ENCODE measurements at places on chromosomes 16 and 17. TPM values are rescaled to one million over a fixed set of nuclear protein-coding genes. Genes with fewer than 3 reads are reported as not detected.

PRSS22 gene
- total RNA-seq: not detected

OR3A3 gene
- total RNA-seq: not detected

CMTM1 gene
- 33.5 TPM for total RNA-seq

MMP25 gene
- 93.9 TPM for total RNA-seq

PRAC1 gene
- not detected for total RNA-seq

TBC1D3G gene
- total RNA-seq: not detected

ARHGDIG gene
- total RNA-seq: not detected

NGFR gene
- 0.17 TPM for total RNA-seq

CACNA1H gene
- 0.25 TPM for total RNA-seq

PRSS33 gene
- total RNA-seq: not detected

EFCAB5 gene
- 1.9 TPM for total RNA-seq

AOC2 gene
- 2.6 TPM for total RNA-seq

BTBD17 gene
- not detected for total RNA-seq

ADAD2 gene
- not detected for total RNA-seq

SCARF1 gene
- 11.1 TPM for total RNA-seq

STAT5B gene
- 156 TPM for total RNA-seq

Measured in T-helper 1 cell treated with Interleukin-12 subunit alpha and Interleukin-12 subunit beta and Interleukin-4 antibody, amounts not matched to agents 30 ng/mL and 1 ng/mL, for 36 hours (primary cell).